ENCODE measurements at places on chromosomes 1 and 21.

DNA sequence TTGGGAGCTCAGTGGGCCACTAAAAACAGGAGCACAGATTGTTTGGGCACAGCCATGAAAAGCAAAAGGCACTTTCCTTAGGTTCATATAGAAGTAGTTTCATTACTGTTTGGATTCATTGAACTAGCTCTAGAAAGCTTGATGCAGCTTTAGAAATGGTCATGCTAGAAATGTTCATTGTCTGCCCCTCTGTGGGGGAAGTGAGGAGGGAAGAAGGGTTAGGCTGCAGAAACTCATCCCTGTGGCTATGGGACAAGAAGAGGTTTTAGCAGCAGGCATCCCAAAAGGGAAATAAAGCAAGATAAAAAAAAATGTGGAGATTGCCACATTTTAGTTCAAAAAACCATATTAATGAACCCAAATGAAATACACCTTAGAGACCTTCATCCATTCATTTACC is 359.6 kb upstream of the PTBP2 start:
- no peak for DNase-seq

- no peak for DNase-seq
Measured at GRCh38 chr21:27561116-27561515, 594.2 kb upstream of the ADAMTS5 start.

DNA sequence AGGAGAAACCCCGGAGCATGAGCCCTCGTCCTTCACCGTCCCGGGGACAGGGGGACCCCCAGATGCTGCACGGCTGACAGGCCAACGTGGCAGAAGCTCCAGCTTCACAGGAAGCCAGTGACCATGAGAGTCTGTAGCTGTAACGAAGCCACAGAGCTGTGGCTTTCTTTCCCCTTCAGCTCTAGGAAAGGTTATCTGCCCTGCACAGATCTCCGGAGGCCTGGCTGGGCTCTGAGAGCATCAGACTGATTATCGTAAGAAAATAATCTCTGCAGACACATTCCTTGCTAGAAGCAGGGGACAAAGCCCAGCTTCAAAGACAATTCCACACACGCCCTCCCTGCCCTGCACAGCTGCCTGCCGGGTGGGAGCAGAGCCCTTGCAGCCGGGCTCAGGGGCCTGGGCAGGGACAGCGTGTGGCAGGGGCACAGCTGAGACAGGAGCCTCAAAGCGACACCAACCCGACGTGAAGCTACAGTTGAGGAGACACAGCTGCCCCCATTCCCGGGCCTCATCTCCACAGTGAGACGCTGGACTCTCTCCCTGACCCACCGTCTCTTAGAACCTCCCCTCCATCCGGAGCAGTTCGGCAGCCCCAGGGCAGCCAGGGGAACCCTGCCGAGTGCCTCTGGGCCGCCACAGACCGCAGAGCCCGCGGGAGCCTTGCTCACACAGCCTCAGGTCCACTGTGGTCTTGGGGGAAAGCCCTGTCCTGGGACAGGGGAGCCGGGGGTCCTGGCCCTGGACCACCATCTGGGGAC is 30.6 kb downstream of the POFUT2 start:
- DNase-seq: no peak

- no peak for DNase-seq
Measured at GRCh38 chr1:181593042-181593441, 109.7 kb downstream of the CACNA1E start.

GRCh38 chr1:159229896-159230295 is 25.2 kb downstream of the ACKR1 start:
- no peak for DNase-seq

GRCh38 chr1:169115891-169116585 is 9.5 kb downstream of the ATP1B1 start:
- DNase-seq: no peak

- DNase-seq: no peak
Measured at GRCh38 chr21:31837618-31838390, 35.0 kb upstream of the HUNK start.

Measured in activated CD4-positive, alpha-beta T cell treated with anti-CD3 and anti-CD28 coated beads for 4 hours (primary cell).